Stimulated activated CD4-positive, alpha-beta T cell treated with anti-CD3 and anti-CD28 coated beads, TNF-alpha, amount 100 ng/mL, for 1 hour (primary cell): ENCODE measurements at places on chromosomes 2 and 18.

GRCh38 chr2:184532551-184532950 is 65.8 kb upstream of the ZNF804A start:
- DNase-seq = no peak

- DNase-seq = no peak
Observed at GRCh38 chr2:12325806-12326205, 390.9 kb upstream of the TRIB2 start.

GRCh38 chr2:224404796-224405195 is 2.9 kb upstream of the FAM124B start:
- no peak for DNase-seq

- DNase-seq = no peak
Observed at GRCh38 chr2:873027-873426, 77.6 kb upstream of the SNTG2 start.

DNA sequence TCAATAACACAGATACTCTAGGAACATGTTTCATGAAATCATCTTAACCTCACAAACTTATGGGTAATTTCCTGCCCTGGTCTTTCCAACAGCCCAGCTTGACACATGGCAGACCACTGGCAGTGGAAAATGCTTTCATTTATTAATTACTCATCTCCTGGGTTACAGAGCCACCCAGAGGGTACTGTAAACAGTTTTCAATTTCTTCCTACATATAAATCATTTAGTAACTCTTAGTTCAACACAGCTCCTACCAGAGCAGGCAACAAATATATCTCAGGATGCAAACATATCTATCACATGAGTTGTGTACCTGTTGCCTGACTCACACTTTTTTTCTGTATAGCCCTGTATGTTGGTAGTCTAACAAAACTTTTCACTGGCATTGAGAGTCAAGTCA is 99.2 kb upstream of the VRK2 start:
- DNase-seq = no peak

DNA sequence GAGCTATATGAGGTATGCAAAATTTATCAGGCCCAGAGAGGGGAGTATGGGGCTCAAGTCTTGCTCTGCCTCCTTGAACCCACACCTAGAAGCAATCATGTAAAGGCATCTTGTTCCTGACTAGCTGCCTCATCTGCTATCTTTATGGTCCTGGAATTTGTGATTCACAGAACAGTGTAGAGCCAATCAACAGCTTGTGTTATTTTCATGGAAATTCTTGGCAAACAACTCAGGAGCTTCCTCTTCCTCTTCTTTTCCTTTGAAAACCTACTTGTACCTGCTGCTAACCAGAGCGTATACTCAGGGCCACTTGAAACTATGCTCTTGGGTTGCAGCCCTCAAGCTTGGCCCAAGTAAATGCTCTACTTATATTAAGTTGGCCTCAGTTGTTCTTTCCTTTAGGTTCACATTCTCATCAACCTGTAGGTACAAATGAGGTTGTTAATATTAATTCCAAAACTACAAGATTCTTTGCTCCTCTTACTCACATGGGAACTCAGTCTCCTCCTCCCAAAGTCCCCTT is 3.5 kb upstream of the NOSTRIN start:
- DNase-seq = no peak

DNA sequence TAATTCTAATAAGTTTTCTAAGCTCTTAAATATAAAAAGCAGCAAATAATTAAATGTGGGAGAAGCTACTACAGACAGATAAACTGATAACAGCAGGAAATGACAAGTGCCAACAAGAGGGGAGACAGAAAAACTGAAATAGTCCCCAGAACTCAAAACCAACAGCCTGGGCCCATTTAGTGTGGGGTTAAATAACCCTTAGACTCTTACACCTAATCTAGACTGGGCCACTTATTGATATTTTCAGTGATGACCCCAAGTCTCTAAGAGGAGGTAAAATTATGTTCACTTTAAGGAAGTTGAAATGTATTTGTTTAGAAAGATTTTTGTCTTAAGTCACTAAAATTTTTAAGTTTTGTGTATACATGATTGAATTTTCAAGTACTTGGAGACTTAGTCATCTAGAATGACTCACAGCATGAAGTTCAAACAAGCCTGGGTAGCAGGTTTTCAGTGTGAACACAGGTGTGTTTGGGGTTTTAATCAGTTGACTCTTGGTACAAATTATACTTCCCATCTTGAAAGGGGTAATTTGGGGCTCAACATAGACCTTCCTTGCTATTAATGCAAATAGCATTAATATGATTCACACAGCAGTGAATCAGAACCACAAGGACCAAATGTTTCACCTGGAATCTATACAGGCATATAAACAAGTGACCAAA is 54.9 kb upstream of the MYO3B start:
- no peak for DNase-seq

GRCh38 chr2:31314761-31315160 is 80.8 kb downstream of the EHD3 start:
- no peak for DNase-seq

DNA sequence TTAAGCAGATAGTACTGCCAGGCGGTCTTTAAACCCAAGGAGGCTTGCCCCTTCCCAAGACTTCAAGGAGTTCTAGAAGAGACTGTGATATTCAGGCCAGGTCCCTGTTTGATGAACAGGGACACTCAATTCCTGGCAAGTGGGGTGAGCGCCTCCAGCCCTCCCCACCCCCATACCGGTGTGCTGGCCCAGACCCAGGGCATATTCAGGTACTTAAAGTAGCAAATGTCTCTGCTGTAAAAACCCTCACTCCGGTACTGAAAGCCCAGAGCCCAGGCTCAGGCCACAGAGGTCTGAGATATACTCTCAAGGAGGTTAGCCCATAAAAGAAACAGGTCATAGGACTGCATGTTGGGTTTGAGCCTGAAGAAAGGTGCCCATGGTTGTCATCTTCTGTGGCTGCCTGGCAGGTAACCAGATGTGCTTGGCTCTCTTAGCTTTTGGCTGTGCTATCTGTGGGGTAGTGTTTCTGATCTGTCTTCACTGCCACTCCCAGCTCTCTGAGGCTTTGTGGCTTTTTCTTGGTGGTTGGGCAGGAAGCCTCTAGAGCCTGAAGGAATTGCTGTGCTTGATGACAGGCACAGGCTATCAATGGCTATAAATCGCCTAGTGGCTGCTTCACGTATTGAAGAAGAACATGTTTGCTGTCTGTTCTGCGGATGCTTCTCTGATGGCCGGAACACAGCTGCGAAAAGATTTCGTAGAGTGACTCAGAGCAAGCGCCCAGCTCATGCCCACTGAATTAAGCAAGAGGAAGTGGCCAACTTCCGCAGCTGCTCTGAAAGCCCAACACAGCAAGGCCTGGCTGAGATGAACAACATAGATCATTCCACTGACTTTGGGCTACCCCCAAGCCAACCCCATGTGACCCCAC is 63.3 kb upstream of the ALPP start:
- DNase-seq = peak; percentile 22

DNA sequence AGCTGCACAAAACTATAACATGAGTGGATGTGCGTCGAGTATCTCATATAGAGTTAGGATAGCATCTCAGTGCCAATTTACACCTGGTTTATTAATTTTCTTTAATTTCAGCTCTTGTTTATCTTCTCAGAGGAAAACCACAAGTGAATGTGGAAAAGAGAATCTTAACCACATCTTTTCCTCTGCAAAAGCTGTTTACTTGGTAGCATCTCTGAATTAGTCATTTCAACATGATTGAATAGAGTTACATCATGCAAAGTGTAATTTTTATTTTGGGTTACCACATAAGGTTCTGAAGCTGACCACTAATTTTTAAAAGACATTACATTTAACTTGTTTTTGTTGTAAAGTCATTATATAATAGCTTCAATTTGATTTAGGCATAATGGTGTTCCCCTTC is 83.8 kb upstream of the FAM237A start:
- DNase-seq = no peak

GRCh38 chr2:199462347-199462955 is 4.7 kb upstream of the SATB2 start:
- no peak for DNase-seq

- DNase-seq = no peak
Observed at GRCh38 chr2:111066062-111066593, 54.6 kb upstream of the BCL2L11 start.

GRCh38 chr2:26668856-26669750 is 23.4 kb upstream of the KCNK3 start:
- no peak for DNase-seq

- no peak for DNase-seq
Observed at GRCh38 chr2:12688893-12689292, 27.8 kb upstream of the TRIB2 start.

- DNase-seq = no peak
Observed at GRCh38 chr2:10993001-10993481, 81.3 kb downstream of the KCNF1 start.

- DNase-seq = no peak
Observed at GRCh38 chr2:127034051-127034450, 72.9 kb downstream of the BIN1 start.

DNA sequence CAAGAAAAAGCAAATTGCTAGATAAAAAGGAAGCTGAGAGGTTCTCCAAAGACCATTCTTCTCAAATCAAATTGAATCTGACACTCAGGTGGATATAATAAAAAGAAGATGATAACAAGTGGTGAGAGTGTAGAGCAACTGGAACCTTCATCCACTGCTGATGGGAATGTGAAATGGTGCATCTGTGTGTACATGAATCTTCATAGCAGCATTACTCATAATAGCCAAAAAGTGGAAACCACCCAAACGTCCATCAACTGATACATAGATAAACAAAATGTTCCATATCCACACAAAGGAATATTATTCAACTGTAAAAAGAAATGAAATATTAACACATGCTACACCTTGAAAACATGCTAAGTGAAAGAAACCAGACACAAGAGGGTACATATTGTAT is 357.2 kb upstream of the EPHA4 start:
- no peak for DNase-seq
